ENCODE measurements at places on chromosomes 4 and X.

DNA sequence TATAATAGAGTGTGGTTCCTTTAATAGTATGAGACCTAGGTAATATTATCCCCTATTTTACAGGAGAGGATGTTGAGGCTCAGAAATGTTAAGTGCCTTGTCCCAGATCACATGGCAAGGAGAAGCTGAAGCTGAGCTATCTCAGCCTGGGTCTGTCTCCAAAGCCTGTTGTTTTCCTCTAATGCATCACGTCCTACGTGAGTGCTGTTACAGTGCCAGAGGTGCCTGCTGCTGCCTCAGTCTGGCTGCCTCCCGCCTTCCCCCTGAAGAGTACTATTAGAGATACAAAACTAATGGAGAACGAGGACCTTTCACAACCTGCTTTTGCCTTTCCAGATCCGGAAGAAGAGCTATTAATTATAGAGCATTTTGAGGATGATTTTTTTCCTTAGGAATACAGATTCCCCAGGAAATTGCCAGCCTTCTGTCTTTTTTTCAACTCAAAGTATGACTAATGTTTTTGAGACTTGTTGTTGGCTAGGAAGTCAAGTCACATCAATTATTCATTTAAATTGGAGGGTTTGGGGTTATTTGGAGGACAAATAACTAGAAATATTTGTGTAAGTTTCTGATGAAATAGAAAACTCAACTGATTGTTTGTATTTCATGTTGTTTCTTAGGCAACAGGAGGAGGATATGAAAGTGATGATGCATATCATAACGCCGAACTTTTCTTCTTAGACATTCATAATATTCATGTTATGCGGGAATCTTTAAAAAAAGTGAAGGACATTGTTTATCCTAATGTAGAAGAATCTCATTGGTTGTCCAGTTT lies 43.9 kb upstream of the MTMR1 start:
- DNase-seq, result peak; percentile 42

GRCh38 chr4:68451246-68452211 lies 4.3 kb downstream of the TMPRSS11E start:
- DNase-seq, result no peak

- no peak for DNase-seq
These were observed 71.9 kb upstream of the PHOX2B start for GRCh38 chr4:41820473-41820872.

DNA sequence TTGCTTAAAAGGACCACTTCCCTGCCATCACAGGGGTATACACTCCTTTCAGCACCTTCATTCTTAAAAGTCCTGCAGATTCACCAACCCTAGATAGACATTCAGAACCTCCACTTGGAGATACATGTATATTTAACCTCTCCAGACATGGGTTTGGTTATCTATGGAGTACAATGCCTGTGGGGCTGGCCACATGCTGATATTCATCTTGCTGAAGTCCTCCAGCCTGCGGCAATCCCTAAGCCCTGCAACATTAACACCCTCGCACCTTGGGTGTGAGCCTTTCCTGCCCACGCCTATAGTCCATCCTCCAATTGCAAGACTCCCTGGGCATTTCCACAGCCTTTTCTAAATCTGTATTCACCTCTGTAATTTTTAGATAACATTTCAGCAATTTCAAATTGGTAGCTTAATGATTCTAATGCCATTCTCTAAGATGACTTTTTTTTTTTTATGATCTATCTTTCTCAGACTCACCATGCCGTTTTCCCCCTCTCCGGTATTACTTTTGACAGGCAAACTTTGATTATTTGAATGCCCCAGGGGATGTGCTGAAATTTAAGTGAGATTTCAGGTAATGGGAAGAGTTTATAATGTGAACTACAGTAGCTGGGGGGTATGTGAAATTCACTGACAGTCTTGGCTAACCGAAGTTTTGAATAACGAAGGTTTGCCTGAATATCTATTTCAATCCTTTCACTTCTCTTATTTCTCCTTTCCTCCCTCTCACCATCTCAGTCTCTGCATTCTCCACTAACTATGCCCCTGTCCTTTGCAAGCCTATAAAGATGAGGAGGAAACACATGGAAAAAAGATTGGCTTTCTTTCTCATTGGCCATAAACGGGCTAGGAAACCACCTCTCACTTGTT lies 24.1 kb downstream of the CCDC149 start:
- DNase-seq, result no peak

- DNase-seq, result no peak
These were observed 150.1 kb upstream of the NEIL3 start for GRCh38 chr4:177159600-177159999.

DNA sequence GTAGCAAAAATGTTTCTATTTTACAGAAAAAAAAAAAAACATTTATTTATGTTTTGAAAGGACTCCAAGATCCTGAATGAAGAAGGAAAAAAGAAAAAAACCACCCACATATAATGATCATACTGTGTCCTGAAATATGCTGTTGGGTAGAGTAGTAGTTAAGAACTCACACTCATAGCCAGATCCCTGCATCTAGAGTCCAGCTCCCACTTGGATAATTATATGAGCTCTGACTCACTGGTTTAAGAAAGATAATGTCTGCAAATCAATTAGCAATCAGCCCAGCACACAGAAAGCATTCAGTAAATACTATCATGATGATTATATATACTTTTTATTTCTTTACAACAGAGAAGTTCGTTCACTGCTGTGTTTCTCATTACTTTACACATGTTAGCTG lies 46.7 kb upstream of the MXRA5 start:
- no peak for DNase-seq

DNA sequence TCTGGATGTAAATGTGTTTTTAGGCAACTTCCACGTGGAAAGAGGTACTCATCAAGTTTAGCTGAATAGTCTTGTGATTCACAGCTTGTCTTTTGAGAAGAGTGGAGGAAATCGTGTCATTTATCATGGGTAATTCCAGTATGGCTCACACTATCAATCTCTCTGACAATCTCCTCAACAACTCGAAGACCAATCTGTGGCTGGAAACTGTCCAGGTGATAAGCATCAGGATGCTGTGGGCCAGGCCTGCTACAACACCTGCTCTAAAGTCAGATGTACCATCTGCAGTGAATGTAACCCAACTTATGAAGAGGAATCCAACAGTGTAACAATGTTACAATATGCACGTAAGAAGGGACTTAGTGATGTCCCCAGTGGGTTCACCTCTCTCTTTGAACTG lies 132.1 kb upstream of the GK2 start:
- no peak for DNase-seq

DNA sequence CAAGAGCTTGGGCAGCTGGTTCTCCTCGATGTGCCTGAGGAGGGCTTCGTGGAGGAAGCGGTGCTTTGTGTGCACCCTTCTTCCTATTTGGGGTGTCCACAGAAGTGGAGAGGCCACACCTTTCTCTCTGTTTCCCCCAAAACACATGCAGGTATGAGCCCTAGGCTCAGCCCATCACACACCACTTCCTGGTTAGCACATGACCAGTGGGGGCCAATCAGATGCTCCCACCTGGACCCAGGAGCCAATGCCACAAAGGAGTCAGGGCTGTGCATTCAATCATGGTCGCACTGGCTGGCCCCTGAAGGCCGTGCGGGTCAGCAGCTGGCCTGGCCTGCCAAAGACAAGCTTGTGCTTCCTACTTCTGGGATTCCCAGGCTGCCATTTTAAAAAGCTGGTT lies 51.4 kb downstream of the PPP2R2C start:
- peak; percentile 23 for DNase-seq

DNA sequence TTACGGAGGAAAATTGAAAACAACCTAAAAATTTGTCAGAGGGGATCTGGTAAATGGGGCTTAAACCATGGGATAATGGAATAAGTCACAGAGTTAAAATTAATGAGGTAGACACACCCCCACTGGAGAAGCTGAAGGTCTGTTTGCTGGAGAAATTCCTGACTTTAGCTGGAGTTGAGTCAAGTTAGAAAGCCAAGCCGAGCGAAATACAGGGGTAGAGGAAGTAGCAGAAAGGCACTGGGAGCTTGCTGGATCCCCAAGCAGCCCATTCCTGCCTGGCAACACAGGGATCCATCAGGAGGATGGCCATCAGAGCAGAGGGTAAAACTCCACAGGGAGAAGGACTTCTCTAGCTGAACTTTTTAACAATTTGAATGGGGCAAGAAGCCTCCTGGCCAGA lies 163.8 kb downstream of the ATRX start:
- DNase-seq, result no peak

Measured in Right ventricle myocardium inferior (tissue), 1 donor.